ENCODE measurements at places on chromosomes 5 and 9.
A peak's percentile ranks its signal among the peaks of the same experiment; 100 is the strongest.

GRCh38 chr9:78972303-78972999, 599.3 kb upstream of the TLE4 start:
- DNase-seq, result no peak

DNA sequence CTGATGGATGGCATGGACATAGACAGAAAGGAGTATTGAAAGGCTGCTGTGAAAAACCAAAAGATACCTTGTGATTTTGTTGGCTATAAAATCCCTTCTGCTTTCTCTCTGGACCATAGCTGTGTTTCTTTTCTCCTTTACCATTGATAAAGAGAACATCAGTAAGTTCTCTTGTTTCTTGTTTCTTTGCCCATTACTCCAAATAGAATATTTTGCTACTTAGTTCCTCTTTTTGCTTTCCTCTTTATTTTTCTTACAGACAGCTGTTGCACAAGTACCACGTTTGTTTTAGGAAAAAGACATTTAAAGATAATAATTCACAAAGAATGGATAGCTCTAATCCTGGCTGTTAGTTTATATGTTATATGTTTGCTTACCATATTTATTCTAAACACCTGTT, 1129.2 kb downstream of the DTWD2 start:
- no peak for DNase-seq

- no peak for DNase-seq
Observed at GRCh38 chr5:140205952-140206351, 31.0 kb downstream of the CYSTM1 start.

DNA sequence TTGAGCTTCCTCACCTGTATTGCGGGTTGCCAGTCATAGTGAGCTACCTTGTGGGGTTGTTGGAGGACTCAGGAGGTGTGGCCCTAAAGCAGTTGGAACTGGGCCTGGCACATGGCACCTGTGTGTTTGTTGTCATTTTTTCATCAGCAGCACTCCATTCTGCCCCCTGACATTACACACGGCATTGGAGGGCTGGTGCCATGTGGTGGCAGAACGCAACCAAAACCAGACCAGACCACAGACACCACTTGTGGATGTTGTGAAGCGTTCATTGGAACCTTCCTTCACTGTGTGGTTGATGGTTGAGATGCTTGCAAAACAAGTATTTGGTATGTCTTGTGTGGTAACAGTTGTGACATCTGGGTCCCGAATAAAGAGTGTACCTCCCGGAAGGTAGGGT, 113.2 kb upstream of the ERCC6L2 start:
- no peak for DNase-seq

DNA sequence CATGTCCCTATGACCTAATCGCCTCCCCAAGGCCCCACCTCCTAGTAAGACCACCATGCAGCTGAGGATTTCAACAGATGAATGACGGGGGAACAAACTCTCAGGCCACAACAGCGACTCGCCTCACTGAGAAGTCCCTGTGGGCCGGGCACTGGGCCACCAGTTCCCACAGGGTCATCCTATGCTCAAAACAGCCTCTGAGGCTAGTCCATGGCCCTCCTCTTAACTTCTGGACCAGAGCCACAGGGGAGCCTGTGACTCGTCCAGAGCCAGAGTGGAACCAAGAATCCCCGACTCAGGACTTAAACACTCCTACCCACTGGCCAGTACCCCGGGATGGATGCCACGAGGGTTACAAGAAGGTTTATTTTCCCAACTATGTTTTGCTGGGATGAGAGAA, 12.3 kb downstream of the GFPT2 start:
- no peak for DNase-seq

- no peak for DNase-seq
Observed at GRCh38 chr9:133784731-133785561, 46.8 kb upstream of the SARDH start.

- DNase-seq, result no peak
Observed at GRCh38 chr9:119961774-119962424, 592.7 kb upstream of the BRINP1 start.

DNA sequence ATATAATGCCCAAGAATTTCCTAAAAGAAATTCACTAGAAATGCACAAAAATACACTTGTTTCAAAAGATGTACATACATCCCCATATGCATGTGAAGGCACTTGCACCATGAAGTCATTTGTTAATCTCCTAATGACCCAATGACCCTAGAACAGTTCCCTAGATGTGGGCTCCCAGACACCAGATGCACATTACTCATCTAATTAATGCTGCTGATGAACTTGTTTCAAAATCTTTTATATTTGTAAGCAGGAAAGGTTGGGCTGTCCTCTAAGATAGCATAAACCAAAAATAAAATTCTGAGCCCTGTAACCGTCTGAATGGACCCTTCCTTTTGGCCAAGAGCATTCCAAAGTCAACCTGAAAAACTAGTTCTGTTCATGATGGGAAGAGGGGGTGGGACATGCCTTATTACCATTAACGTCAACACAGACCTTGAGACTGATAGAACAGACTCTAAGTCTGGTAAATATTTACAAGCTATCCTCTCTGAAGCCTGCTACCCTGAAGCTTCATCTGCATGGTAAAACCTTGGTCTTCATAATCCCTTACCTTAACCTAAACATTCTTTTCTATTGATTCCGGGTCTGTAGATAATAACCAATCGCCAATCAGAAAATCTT, 91.0 kb upstream of the DAPK1 start:
- DNase-seq, result no peak

- no peak for DNase-seq
Observed at GRCh38 chr5:138719811-138720210, 33.4 kb upstream of the CTNNA1 start.

DNA sequence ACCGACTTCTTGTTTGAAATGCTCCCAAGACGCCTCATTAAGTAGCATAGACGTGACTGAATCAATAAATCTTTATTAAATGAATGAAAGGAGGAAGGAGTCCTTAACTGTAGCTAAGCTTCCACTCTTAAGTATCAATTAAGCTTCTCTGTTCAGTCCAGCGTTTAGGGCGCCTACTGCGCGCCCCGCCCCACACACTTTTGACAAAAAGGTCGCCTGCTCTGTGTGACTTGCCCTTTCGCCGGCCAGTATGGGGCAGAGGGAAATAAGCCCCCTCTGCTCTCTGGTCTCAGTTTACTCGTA, 662 bp upstream of the DOLPP1 start:
- no peak for DNase-seq

GRCh38 chr9:35599763-35600604, 5.1 kb upstream of the TESK1 start:
- DNase-seq, result no peak

- DNase-seq, result no peak
Observed at GRCh38 chr9:35639631-35640030, 11.1 kb downstream of the SIT1 start.

DNA sequence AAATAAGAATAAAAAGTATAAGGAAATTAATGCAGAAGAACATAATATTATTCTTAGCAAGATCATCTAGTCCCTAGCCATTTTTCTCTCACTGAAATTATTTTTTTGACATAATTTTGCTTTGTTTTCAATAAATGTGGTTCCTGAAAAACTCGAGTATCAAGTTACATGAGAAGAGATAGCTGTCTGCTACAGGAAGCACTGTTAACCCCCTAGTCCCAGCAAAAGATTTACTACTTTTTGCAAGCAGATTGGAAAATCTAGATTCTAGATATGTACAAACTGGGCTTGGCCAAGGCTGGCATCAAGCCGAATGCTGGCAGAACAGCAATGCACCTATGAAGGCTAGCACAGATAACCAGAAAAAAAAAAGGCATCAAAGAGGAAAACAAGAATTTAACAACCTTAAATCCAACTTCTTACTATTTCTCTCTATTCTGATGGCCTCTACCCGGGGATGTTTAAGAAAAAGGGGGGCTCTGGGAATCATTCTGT, 21.9 kb upstream of the ISCA1 start:
- no peak for DNase-seq

GRCh38 chr9:96554326-96554725, 65.3 kb downstream of the CDC14B start:
- no peak for DNase-seq

DNA sequence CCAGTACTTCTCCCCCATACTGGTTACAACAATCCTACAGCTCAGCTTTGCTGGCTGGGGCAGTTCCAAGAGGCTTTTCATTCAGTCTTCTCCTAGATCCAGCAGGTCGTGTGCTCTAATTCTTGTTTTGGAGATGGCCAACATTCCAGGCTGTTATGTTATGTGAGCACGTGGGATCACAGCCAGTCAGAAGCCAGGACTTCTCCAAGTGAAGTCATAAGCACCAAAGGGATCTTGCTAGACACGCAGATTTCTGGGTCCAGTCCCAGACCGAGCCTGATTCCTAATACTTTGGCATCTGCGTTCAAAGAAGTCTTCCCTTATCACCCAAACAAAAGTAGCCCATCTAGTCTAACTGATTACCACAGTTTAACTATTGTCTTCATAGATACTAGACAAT, 1.4 kb upstream of the LARP1 start:
- no peak for DNase-seq

- no peak for DNase-seq
Observed at GRCh38 chr5:42522783-42523182, 99.5 kb downstream of the GHR start.

GRCh38 chr5:139765409-139766217, 30.0 kb upstream of the PSD2 start:
- DNase-seq, result peak; percentile 65

DNA sequence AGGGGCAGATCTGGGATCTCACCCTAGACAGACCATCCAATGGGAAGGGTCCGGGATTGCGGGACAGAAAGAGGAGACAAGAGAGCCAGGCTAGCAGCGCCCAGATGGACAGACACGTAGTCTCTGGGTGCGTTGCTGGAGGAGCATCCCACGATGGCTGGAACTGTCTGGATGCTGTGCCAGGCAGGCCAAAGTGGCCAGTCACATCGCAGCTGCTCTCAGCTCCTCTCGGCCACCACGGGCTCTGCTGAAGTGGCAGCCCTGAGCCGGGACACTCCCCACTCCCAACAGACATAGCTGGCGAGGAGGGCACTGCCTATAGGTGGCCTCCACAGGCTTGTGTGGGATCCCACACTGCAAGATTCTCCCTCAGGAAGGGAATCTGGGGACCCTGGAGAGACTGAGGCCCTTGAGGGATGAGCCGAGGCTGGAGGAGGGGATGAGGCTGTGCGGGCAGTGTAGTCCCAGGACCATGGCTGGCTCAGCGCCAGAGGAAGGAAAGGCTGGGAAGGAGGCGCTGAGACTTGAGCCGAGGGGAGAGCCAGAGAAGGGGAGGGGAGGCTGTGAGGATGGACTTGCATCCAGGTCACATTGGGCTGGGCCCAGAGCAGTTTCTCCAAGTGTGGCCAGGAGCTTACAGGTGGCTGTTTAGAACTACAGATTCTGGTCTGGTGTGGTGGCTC, 10.3 kb upstream of the WDR5 start:
- DNase-seq, result no peak

- no peak for DNase-seq
Observed at GRCh38 chr5:154966081-154966841, 25.4 kb downstream of the MRPL22 start.

DNA sequence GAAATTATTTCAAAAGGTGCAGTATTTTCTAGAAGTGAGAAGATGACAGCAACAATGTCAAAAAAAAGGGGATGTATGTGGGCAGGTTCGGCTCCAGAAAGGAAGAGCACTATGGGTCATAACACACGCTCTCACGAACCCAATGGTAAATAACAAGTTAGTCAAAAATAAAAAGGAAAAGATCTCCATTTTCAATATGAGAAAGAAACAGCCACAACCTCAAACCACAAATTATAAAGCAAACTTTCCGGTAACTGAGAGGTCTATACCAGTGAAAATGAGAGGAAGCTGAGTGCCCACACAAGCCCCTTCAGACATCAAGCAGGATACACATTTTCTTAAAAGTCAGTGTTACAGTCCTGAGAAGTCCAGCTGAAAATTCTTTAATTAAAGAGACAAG, 398.5 kb upstream of the RPS23 start:
- no peak for DNase-seq

- no peak for DNase-seq
Observed at GRCh38 chr9:93818827-93819472, 136.2 kb downstream of the BARX1 start.
